ENCODE measurements at places on chromosomes 2 and 18.

DNA sequence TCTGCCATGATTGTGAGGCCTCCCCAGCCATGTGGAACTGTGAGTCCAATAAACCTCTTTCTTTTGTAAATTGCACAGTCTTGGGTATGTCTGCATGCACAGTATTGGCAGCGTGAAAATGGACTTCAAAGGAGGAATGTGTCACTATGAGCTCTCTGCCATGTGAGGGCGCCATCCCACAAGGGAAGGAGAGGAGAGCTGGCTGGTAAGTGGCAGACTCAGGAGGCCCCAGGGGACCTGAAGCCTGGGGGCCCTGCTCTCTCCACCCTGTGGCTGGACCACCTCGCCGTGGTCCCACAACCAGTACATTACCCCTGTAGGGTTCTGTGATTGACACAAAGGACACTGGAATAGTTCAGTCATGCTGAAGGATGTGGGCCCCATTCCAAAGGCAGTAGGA is 122.1 kb downstream of the RPIA start:
- DNase-seq, result no peak

GRCh38 chr2:159922563-159922962 is 124.6 kb upstream of the CD302 start:
- DNase-seq, result no peak

- DNase-seq, result no peak
Measured at GRCh38 chr2:104826016-104826415, 27.9 kb upstream of the POU3F3 start.

DNA sequence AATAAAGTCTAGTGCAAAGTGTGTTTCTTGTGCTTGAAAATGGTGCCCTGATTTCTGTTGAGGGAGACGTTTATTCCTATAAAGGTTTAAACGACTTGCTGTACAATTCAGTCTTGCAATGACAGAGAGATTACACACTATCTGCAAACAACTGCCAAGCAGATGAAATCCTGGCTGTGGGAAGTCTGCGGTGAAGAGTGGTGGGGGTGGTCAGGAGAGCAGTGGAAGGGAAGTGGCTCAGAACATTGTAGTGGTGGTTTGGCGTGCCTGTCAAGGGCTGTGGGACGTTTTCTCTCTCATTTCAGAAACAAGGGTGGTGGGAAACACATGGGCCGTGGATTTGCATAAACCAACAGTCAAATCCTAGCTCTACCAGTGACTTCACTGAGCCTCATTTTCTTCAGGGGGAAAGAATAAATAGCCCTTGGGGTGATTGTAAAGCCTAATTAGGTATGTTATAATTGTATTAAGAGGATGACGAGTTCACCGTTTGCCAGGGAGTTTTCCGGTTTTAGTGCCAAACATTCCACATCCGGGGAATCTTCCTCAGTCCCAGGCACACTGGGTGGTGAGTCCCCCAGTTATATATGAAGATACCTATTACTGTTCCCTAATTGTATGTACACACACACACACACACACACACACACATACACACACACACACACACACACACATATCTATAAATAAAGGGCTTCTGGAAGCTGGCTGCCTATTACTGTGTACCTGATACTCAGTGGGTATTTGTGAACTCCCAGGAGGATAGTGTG is 115.0 kb downstream of the SPTBN1 start:
- DNase-seq, result peak; percentile 11

DNA sequence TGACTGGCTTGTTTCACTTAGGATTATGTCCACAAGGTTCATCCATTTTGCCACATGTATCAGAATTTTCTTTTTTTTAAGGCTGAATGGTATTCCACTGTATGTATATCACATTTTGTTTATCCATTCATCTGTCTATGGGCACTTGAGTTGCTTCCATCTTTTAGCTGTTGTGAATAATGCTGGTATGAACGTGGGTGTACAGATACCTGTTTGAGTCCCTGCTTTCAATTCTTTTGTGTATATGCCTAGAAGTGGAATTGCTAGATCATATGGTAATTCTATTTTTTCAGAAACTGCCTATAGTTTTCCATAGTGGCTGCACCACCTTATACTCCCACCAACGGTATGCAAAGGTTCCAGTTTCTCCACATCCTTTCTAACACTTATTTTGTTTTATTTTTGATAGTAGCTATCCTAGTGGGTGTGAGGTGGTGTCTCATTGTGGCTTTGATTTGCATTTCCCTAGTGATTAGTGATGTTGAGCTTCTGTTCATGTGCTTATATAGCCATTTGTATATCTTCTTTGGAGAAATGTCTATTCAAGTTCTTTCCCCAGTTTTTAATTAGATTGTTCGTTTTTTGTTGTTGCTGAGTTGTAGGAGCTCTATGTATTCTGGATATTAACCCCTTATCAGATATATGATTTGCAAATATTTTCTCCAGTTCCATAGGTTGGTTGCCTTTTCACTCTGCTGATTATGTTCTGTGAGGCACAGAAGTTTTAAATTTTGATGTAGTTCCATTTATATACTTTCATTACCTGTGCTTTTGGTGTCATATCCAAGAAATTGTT is 40.7 kb downstream of the TTC39C start:
- DNase-seq, result no peak

GRCh38 chr2:181446985-181447384 is 10.2 kb upstream of the ITGA4 start:
- no peak for DNase-seq

DNA sequence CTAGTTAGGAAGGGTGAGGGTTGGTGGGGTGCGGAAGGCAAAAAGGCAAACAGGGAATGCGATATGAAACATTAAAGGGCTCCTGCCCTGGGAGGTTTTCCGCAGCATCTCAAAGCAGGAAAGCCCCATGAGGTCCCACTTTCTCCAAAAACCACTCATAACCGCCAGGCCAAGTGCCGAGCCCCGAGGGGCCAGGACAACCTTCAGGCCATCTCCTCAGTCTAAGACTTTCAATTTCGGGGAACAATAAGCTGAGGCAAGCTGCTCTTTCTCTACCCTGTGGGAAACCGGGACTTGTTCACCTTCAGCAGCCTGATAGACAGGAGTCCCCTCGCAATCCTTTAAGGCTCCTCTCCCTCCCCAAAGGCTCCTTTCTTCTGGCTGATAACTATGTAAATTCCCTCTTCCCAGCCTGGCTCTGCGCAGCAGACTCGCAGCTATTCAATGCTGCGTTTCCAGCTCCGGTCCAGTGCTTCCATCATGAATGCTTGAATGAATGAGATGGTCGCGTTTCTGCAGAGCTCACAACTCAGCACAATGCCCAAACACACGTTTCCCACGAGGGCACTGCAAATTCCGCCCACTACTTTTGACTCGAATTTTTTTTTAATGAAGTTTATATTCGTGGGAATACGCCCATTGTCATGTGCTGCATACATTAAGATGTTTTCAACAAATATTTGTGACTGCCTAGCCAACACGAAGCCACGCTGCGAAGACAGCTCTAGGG is 1.4 kb downstream of the LAMA1 start:
- no peak for DNase-seq

DNA sequence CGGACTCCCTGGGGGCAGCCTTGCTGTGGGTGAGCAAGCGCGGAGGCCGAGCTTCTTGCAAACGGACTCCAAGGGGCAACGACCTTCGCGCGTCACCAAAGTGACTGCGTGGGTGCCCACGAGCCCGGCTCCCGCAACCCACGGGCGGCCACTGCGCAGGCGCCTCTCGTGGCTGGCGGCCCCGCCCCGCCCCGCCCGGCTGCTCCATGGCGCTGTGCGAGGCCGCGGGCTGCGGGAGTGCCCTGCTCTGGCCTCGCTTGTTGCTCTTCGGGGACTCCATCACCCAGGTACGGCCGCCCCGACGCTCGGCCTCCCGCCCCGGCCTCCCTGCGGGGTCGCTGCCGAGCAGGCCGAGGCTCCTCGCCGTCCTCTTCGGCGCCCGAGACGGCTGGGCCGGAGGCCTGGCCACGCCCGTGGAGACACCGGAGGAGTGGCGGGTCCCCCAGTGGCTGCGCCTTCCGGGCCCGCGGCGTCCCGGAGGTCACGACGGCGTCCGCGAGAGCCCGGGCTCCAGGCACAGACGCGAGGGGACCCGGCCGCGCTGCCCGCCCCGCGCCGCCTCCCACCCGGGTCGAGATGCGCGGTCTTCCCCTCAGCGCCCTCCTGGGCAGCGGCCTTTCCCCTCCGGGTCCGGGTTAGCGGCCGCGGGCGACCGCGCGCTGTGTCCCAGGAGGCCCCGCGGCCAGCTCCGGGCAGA is at the start of gene IAH1:
Gene IAH1, plus strand, starts transcription at position 191 of the 697 bp plus-strand sequence. Its CDS starts 16 bp downstream, at position 207.
- peak; percentile 59 for DNase-seq

GRCh38 chr2:102768892-102769291 is 7.1 kb downstream of the TMEM182 start:
- DNase-seq, result no peak

All from BE2C (cell line).